ENCODE measurements at places on chromosomes 3 and 15.

GRCh38 chr3:98114264-98114663 is 16.3 kb upstream of the OR5H1 start:
- DNase-seq, result no peak

DNA sequence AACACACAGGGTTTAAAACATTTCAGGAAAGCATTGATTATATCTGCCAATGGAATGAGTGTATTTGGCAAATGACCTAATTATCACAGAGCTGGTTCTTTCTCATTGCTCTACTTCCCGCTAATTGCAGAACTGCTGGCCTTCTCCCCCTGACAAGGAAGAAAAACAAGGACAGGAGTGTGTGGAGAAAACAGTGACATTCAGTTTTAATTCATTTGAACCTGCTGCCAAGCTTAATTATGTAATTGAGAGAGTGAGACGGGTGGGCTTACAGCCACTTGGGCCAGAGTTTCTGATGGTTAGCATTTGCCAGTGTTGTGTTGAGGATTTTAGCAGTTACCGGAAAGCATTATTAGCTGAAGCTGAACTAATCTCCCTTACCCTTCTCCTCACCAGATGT is 301.4 kb downstream of the RBMS3 start:
- no peak for DNase-seq

DNA sequence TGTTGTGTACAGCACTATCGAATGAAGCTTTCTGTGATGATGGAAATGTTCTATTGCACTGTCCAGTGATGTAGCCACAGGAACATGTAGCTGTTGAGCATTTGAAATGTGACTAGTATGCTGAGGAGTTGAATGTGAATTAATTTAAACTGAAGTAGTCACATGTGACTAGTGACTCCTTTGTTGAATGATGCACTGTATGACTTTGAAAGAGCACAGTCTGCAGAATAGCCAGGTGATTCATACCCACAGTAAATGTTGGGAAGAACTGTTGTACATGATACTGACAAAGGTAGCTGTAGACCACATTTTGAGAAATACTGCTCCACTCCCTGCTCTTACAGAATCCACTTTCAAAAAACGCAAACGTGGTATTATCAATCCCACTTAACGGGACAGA is 34.0 kb upstream of the ACTL6A start:
- no peak for DNase-seq

DNA sequence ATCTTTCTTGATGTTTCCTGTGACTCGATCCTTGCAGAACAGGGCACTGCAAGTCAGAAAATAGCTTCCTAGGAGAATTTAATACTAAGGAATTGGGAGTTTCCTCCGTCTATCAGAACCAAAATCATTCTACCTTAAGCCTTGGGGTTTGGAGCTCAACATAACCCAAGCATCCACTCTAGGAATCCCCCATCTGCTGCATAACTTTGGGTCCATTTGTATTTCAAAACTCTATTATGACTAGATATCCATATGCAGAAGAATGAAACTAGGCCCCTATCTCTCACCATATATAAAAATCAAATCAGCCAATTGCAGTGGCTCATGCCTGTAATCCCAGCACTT is 61.7 kb upstream of the AKAP13 start:
- DNase-seq, result no peak

DNA sequence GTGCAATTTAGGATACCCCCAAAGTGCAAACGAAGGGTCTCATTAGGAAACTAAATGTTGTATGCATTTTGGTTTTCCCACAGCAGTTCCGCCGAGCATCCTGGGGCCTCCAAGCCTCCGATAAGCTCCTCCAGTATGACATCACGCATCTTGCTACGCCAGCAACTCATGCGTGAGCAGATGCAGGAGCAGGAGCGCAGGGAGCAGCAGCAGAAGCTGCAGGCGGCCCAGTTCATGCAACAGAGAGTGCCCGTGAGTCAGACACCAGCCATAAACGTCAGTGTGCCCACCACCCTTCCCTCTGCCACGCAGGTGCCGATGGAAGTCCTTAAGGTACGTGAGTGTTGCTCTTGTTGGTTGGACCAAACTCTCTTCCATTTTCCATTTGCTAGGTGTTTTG is 120.5 kb upstream of the SAMMSON start:
- no peak for DNase-seq

Measured in CD4-positive, alpha-beta T cell treated with Interferon alpha-2 for 1 hour (primary cell).